NCI-H1694 treated with DMSO at 0.1 percent for 48 hours (cell line): ENCODE measurements at places on chromosomes 2 and 18.

GRCh38 chr18:79772108-79772864 lies 25.5 kb upstream of the KCNG2 start:
- no peak for DNase-seq

GRCh38 chr2:43415592-43415991 lies 180.2 kb downstream of the THADA start:
- DNase-seq: no peak

GRCh38 chr2:170461889-170462288 lies 253.2 kb upstream of the SP5 start:
- DNase-seq: peak; percentile 67

- DNase-seq: no peak
Measured at GRCh38 chr2:172013396-172013795, 13.6 kb downstream of the METAP1D start.

- DNase-seq: no peak
Measured at GRCh38 chr2:172082105-172082943, 3.0 kb upstream of the DLX1 start.

DNA sequence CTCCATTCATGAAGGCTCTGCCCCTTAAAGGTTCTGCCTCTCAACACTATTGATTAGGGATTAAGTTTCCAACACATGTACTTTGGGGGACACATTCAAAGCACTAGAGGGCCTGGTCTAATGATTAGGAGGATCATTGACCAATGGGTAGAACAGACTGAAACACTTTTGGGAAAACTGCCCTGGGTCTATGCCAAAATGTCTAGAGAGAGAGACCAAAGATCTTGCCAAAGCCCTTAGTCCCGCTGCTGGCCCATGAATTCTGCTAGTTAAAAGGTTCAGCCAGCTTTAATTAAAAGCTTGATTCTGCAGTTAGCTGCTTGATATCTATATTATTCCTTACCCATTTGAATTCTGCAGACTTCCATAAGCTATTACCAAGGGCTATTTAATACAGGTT lies 613.2 kb downstream of the SLC4A3 start:
- no peak for DNase-seq

DNA sequence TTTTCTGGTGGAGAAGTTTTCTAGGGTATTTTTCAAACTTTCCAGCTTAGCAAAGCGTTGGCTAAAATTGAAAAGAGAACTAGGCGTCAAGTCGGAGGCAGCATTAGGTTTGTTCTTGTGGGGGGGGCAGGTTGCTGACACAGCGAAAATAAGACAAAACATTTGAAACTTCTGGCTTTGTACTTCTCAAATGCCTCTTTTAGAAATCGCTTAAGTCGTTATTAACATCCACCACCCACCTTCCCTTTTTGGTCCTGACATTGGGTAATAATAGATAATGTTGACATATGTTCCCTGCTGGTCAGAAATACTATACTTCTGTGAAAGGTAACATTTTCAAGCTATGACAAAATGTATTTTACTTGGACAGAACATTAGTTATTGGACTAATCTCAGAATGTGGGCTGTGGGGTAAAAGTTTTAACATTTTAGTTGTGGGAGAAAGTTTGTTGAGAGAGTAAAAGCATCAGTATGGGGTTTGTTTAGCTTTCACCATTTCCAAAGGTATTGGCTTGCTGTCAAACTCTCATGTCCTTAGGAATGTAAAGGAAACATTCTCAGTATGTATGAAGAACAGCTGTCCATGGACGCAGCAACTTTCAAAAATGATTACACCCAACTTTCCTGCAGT lies 88.1 kb upstream of the ZEB2 start:
- no peak for DNase-seq

DNA sequence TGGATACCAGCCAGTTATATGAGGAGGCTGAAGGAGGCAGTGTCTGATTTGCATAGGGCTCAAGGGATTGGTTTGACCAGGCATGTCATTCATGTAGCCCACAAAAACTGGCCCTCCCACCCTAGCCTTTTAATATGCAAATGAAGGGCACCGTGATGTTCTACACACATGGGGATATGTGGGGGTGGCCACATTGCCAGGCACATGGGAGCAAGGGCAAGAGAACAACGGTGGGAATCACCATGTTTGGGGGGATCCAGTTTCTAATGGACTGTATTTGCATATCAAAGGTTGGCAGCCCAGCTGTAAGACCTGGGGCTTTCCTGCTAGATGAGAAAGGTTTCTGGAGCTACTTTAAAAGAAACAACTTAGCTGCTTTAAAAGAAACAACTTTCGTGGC lies 65.1 kb upstream of the SLC25A52 start:
- DNase-seq: no peak

DNA sequence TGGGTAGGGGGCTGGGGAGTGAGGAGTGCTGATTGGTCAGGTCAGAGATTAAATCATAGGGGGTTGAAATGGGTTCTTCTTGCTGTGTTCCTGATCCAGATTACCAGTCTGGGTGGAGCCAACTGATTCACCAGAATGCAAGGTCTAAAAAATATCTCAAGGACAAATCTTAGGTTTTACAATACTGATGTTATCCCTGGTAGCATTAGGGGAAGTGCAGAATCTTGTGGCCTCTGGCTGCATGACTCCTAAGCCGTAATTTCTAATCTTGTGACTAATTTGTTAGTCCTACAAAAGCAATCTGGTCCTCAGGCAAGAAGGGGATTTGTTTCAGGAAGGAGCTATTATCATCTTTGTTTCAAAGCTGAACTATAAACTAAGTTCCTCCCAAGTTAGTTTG lies 289.2 kb upstream of the KYNU start:
- DNase-seq: no peak

DNA sequence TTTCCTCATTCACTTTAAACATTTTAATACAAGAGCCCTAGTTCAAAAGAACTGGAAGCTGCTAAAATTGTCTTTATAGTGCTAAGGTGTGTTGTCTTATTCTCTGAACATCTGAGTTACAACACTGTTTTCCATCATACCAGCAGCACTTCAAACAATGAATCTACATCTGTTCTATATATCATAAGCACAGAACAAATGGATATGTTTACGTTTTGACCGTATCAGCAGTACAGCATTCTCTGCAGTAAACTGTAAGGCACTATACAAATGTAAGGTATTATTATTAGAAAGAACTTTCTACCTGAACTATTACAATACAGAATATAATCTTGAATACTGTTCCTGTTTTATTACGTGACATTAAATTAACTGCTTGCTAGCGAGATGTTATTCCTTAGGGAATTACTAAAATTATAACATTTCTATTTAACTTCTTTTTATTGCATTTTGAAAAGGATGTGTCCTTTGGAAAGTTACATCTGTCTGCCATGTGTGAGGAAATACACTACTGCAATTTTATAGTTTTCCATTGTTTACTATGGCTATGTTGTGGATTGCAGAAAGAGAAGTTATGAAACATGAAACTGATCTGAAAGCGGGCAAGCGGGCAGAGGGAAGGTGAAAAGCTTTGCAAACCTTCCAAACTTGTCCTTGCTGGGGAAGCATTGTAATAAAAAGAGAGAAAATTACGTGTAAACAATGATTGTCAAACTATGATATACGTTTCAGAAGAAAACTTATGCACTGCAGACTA lies 13.7 kb downstream of the NCKAP1 start:
- no peak for DNase-seq

- DNase-seq: no peak
Measured at GRCh38 chr18:2258954-2259353, 312.4 kb downstream of the METTL4 start.

DNA sequence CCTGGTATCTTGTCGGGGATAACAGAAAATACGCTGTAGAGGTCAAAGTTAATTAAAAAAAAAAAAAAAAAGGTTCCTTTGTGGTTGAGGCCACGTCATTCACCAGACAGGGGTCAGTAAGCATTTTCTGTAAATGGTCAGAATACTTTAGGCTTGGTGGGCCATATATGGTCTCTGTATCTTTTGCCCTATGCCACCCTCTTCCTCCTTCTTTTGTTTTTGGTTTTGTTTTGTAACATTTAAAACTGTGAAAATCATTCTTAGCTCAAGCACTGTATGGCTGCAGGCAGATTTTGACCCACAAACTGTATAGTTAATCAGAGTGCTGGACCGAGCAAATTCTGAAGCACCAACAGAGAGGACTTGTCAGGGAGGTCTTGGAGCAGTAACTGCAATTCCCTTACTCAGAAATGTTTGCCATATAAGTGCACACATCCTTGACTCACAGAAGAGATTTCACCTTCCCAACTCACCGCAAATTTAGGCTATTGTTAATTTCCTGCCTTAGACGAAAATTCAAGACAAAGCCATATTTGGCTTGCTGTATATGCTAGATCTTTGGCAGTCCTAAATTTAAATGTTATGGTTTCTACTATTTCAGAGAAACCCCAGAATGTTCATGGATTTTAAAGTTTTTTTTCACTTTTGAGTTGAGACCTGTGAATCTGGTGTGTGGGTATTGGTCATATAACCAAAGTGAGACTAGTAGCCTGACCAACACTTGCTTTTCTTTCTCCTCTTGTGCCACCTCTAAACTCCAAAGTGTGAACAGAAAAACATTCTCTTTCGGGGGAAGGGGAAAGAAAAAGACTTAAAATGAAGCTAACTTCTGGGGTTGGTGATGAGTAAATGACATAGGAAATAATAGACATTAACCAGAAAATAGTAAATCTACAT lies 65.4 kb downstream of the DOCK10 start:
- no peak for DNase-seq

- DNase-seq: no peak
Measured at GRCh38 chr2:240987588-240987987, 10.8 kb upstream of the SNED1 start.

- DNase-seq: no peak
Measured at GRCh38 chr2:85649201-85650190, 18.5 kb downstream of the SFTPB start.

- DNase-seq: no peak
Measured at GRCh38 chr2:9228088-9228751, 21.6 kb downstream of the ASAP2 start.

DNA sequence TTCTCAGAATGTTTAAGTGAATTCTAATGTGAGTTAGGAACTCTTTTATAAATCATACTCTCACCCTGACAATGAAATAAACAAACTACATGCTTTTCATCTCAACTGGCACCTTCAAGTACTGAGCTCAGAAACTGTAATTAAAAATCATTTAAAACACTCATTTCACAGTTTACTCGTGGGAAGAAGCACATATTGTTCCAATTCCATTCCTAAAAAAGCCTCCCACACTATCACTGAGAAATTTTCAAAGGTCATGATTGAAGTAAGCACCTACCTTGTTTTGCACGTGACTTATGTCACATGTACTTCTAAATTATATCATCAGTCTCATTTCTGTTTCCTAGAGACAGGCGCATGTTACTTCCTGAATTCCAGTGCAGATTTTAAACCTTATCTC lies 678.1 kb upstream of the SLC8A1 start:
- no peak for DNase-seq

DNA sequence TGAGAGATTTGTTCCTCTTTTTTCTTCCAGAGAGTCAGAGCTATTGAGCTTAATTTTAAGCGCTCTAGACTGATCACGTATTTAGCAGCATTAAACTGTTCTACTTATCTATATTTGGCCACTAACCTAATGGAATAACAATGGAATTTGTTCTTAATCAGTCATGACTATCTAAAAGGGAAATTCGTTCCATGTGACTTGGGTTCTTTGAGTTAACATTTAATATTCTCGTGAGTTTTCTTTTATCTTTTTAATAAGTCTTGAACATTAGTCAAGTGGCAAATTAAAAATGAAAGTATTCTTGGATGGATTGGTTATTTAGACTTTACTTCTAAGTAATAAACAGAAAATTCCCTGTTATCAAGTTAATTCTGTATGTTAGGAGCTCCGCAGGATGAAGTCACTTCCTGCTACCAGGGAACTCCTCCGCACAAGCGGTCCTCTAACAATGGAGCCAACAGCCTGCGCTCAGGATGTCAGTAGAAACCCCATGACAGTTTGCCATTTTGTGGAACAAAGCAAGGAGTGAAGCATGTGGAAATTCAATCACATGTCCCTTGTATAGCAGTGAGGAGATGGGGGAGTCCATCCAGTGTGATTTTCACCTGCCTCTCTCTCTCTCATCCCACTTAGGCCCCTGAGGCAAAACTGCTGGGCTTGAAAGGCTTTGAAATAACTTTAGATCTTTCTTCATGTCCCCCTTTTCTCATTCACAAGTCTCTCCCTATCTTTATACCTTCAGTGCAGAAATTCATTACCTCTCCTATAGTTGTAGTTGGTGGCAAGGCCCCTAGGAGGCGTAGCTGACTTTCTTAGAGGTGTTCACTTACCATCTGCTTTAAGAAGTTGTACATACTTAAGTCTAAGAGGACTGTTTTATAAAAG lies 138.1 kb downstream of the WDR7 start:
- DNase-seq: no peak

DNA sequence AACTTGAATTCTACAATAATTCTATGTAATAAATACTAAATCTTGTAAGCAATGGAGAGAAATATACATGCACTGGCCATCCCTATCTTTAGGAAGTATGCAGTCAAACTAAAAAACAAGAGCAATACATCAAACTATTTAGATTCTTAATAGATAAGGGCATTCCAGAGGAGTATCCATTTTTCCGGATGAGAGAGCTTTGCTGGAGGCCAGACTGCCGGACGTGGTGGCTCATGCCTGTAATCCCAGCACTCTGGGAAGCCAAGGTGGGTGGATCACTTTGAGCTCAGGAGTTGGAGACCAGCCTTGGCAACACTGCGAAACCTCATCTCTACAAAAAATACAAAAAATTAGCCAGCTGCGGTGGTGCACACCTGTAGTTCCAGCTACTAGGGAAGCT lies 60.8 kb downstream of the KIF5C start:
- no peak for DNase-seq

- no peak for DNase-seq
Measured at GRCh38 chr18:62741118-62741566, 25.8 kb downstream of the PHLPP1 start.

DNA sequence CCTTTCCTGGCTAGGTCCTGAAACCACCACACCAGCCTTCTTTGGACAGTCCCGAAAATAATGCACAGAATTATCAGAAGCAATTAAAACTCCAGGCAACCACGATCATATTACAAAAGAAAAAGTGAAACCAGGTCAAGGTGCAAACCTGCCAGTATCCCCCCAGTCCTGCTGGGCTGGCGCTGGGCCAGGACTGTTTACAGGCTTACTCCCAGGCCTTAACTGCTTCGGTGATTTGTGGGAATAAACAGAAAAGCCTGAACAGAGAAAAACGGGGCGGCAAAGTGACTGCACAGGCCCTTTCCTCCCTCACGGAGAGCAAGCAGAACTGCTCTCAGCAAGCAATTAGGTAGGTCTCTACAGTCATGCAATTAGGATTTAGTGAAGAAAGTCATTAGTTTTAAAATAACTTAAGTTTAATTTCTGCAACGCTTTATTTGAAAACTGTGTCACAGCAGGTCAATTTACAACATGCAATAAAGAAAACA lies 1.3 kb downstream of the HDAC4 start:
- no peak for DNase-seq

- no peak for DNase-seq
Measured at GRCh38 chr18:55179835-55180234, 220.6 kb upstream of the CCDC68 start.

- DNase-seq: no peak
Measured at GRCh38 chr2:180141600-180141999, 134.5 kb upstream of the CWC22 start.
